ENCODE measurements at places on chromosomes 7 and 10.

DNA sequence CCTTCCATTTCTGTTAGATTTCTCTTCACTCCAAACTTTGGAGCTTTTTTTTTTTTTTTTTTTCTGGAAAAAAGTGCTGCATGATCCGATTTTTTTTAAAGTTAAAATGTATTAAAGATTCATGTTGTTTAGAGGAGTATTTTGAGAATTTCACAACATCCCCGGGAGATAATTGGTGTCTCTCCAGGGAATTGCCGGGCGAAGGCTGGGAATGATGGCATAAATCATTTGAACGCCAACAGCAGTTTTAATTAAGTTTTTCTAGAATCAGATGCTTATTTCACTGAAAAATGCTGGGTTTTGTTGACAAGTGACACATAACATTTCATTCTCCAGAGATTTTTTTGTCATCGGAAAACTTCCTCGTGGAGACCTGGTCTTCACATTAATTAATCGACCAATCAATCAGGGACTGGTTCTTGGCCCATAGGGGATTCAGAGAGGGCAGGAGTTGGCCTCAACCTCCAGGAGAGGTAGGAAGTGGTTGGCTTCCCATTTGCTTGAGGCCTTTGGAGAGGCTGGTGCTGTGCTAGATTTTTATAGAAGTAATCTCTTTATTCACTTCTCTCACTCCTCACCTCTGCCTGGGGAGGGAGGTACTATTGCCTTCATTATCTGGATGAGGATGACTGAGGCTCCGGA lies 439.4 kb downstream of the TYW1 start:
- no peak for DNase-seq

- DNase-seq, result no peak
These were observed 10.7 kb downstream of the PFKP start for GRCh38 chr10:3077940-3078630.

DNA sequence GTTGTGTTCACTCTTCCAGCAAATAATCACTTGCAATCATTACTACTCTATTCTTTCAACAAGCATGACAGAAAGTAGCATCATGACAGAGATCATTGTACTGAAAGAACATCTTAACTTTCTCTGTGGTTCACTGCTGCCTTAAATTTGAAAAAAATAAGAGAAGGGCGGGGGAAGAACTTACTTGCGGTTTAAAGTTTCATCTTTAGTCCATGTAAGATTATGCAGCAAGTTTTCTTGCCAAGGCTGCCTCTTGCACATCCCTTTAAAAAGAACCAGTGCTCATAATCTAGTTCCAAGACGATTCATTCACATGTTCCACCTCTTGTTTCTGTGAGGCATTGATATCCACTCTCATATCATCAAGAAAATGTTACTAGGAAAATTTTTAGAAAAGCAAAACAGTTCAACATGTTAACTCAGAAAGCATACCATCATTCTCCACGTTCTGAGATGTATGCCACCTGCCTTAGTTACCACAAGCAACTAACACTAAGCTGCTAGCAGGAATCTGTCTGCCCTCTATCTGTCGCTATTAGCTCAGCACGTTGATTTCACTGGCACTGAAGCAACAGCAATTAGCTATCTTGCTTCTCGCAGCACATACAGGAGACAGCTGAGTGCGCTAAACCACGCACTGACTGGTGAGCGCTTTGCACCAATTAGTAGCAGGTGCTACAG lies at the start of gene PCDH15:
TSS of gene PCDH15 (minus strand) at position 491 of the 681 bp plus-strand sequence. CDS start 136,969 bp downstream, outside the sequence.
- DNase-seq, result no peak

DNA sequence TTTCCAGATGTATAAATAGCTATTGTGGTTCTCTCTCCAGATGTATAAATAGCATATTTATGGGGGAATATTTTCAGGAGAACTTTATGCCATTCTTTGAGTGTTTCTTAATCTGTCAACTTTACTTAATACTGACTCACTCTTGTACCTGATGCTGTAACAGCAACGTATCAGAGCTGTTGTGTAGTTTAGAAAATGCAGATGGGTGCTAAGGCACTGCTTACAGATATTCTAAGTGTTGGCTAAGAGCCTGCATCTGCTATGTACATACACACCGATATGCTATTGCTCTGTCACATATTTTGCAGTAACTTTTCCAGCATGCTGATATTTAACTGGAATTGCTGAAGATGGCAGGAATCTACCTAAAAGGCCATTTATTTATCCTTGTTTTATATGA lies 71.9 kb downstream of the WDR37 start:
- no peak for DNase-seq

GRCh38 chr7:113796557-113796956 lies 122.3 kb downstream of the PPP1R3A start:
- DNase-seq, result no peak

DNA sequence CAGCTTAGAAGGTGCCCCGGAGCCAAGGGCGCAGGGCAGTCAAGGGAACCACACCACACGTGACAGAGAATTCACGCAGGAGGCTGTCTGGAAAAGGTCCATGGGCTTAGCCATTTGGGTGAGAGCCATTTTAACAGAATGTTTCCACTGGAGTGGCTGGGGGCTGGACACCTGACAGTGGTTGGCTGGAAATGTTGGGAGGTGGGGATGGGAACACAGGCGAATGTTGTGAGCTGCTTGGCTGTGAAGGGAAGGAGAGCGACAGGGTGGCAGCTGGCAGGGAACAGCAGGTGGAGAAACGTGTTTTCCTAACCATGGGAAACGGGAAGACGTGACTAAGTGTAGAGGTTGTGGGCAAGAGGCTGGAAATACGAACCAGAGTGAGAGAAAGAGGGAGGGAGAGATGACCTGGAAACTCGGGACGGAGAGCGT lies 100.5 kb upstream of the ZNF32 start:
- no peak for DNase-seq

- no peak for DNase-seq
These were observed 5.4 kb downstream of the CPVL start for GRCh38 chr7:29140873-29141468.

GRCh38 chr10:60188548-60188947 lies 201.1 kb downstream of the ANK3 start:
- DNase-seq, result no peak

DNA sequence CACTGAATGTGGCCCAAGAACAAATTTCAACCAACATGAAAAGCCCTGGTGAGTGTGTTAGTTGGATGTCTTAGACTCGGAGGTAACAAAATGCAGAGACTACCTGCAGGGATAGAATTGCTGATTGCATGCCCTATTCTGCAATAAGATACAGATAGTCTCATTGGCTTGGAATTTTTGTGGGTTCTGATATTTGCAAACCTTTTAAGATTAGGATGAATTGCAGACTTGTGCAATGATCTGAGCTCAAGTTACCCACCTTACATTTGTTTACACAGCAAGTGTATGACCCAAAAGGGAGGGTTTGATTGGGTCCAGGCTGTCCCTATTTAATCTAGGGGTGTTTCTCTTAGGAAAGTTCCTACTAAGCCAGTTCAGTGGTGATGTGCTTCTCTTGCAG lies 45.4 kb downstream of the GPR37 start:
- DNase-seq, result no peak

- no peak for DNase-seq
These were observed 210.1 kb downstream of the TNS3 start for GRCh38 chr7:47371733-47372368.

DNA sequence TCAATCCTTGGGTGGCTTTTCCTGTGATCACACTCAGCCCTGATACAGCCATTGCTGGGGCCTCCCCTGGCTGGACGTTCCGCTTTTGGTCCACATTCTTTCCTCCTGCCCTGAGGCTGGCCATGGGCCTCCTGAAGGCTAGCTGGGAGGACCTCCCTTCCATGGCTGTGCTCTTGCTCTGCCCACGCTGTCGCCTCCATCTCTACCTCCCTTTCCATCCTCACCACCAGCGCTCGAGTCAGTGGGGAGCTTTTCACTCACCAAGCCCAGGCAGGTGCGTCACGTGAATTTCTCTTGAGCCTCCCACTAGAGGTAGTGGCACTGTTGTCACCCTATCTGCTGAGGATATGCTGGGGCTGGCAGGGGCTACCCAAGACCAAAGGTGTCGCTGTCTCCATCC lies 85.9 kb downstream of the BMS1 start:
- no peak for DNase-seq

- DNase-seq, result no peak
These were observed 3.2 kb downstream of the SNCG start for GRCh38 chr10:86961481-86962091.

GRCh38 chr10:1179346-1180070 lies 123.3 kb downstream of the WDR37 start:
- DNase-seq, result no peak

All from esophagus squamous epithelium (tissue), 5 donors.